ENCODE measurements at places on chromosomes 16 and 17. TPM values are rescaled to one million over a fixed set of nuclear protein-coding genes. Genes with fewer than 3 reads are reported as not detected.

The PRSS33 gene
- total RNA-seq: 2.9 TPM

The MFAP4 gene
- 84.2 TPM for total RNA-seq

The KRT36 gene
- not detected for total RNA-seq

The KRTAP4-16 gene
- total RNA-seq: not detected

The SDR42E2 gene
- not detected for total RNA-seq

The SCNN1B gene
- total RNA-seq: 0.66 TPM

The GALR2 gene
- total RNA-seq: not detected

The KRTAP3-1 gene
- total RNA-seq: not detected

The PCGF2 gene
- 13.9 TPM for total RNA-seq

The ZNF423 gene
- 35.2 TPM for total RNA-seq

The UTS2R gene
- 3.2 TPM for total RNA-seq

The TRPV3 gene
- 0.55 TPM for total RNA-seq

The TNFSF13 gene
- 7.6 TPM for total RNA-seq

The PRR11 gene
- 255 TPM for total RNA-seq

The SCGB1C2 gene
- not detected for total RNA-seq

The RAB11FIP4 gene
- 31.0 TPM for total RNA-seq
